ENCODE measurements at places on chromosomes 2 and 18.

DNA sequence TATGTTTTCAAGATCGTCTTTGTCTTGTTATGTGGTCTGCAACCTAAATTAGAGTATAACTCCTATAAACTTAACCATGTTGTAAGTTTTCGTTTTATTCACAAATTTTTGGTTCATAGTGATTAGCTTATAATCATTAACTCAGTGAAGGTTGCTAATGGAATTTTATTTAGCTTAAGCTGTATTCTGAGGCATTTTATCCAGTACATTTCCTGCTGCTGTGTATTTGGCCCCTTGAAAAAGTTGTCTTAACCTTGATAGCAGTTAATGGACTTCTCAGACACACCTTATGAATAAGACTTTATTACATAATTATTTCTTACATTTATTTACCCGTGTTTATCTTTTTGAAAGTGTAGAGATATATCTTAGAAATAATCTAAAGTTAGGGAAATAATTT, 20.5 kb downstream of the VAPA start:
- no peak for DNase-seq

GRCh38 chr18:8610459-8610851, 1.2 kb downstream of the RAB12 start:
- DNase-seq = no peak

DNA sequence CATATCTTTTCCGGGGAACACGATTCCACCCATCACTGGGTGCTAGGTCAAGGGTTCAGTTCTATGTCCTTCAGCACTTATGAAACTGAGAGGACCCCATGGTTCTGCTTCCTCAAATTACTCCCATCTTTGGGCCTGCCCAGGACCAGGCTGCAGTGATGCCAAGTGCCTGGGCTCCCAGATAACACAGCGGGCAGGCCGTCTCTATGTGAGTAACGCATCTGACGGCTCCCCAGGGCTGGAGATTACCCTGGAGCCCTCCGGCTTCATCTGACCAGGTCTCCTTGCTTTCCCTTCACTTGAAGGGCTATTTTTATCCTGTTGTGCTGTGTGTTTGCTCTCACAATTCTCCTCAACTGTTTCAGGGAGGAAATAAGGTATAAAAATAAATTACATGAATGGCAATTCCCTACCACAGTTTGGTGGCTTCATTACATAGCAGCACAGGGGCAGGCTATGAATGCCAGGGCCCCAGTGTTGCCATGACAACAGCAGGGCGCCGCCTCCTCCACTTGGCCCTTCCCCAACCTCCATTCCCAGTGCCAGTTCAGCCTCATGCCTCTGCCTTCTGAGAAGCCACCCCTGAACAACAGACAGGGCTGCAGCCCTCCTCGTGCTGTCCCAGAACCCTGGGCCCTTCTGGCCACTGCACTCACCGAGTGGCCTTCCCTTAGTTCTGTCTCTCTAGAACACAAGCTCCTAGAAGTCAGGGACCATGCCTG, 25.4 kb upstream of the TMEM131 start:
- no peak for DNase-seq

- DNase-seq = no peak
These were observed 69.9 kb downstream of the SGPP2 start for GRCh38 chr2:222494104-222494739.

- DNase-seq = no peak
These were observed 154.3 kb downstream of the SEPTIN10 start for GRCh38 chr2:109459485-109459884.

- DNase-seq = peak; percentile 78
These were observed 269.2 kb downstream of the NYAP2 start for GRCh38 chr2:225668606-225669266.

DNA sequence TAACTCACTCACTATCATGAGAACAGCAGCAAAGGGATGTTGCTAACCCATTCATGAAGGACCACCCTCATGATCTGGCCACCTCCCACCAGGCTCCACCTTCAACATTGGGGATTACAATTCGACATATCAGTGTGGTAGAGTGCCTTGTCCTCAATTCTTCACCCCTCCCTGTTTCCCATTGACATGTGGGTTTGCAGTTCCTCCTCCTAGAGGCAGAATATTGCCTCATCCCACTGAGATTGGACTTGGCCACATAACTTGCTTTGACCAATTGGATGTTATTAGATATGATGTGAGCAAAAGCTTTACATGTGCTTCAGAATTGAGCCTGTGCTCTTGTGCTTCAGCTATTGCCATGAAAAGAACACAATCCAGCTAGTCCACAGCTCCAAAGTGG, 217.0 kb upstream of the CXCR4 start:
- DNase-seq = no peak

DNA sequence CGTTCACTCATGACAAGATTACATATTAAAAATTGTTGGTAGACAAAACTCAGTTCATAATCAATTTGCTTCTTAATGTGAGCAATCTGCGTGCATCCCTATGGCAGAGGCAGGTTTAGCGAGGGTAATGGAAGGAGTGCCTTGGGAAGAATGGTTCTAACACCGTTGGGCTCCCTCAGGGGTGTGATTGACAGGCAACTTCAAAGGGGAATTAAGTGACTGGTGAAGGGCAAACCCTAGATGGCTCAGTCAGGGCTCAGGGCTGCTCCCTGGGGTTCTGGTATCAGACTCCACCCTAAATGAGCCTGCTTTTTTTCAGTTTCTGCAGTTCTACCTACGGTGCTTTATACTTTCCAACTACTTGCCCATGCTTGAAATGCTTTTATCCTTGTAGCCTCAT, 419.5 kb upstream of the CELF4 start:
- DNase-seq = no peak

DNA sequence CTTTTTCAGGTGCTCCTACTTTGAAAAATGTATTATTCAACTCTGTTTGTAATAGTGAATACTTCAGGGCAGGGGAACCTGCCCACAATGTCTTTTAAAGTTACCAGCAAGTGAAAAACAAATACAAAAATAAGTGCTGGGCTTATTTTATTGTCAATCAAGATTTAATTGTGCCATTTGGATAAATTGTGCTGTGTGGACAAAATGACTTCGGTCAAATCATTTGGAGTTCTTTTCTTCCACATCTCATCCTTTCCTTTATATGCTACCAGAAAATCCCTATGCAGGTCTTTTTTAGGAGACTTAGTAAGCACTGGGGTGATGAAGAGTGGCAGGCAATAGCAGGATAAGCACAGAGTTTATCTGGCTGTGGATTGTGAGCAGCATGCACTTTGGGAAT, 63.9 kb downstream of the NYAP2 start:
- DNase-seq = no peak

GRCh38 chr2:130845505-130846085, 8.9 kb downstream of the ARHGEF4 start:
- no peak for DNase-seq

DNA sequence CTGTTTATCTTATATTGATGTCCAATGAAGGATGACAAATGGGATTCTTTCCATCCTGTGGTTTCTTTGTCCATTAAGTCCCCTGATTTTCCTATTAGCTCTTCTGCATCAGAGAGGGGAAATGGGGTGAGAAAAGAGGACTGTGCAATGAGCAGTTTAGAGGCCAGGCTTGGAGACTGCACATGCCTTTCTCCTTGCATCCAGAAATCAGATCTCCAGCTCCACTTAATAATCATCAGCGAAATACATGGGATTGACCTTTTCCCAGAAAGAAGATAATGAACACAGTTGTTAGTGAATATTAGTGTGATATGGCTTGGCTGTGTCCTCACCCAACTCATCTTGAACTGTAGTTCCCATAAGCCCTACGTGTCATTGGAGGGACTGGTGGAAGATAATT, 697.4 kb downstream of the CBLN2 start:
- DNase-seq = no peak

DNA sequence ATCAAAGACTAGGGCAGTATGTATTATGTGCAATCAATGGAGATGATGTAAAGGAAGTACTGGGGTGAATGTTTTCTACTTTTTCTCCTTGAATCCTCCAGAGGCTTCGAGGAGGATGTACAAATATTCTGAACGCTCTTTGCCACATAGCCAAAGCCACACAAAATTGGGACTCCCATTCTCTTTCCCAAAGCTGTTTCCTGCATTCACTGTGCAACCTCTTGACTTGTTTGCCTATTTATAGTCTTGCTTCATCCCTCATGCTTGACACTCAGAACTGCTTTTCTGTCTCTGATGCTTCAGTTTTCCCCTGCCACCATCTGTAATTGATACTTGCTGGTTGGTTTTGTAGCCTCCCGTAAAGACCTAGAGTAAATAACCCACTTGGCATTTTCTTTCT, 208.2 kb upstream of the RBMS1 start:
- DNase-seq = no peak

Data from SK-N-MC (cell line).